Esophagus squamous epithelium (tissue), 5 donors: ENCODE measurements at places on chromosomes 5 and 9.
A peak's percentile ranks its signal among the peaks of the same experiment; 100 is the strongest.

DNA sequence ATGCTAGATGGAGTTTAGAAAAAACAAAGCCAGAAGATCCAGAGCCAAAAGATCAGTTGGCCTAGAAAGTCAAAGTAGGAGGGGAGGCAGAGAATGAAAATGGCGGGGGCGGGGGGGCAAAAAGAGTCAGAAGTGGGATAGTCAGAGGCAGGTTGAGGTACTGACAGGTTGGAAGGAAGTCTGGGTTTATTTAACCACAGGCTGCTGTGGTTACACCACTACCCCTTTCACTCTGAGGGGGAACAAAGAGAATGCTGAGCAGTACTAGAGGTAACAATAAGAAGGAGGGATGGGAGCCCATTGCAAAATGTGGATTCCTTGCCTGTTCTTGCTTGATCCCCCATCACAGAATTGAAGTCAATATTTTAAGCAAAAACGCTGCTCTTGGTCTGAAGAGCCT, 111.8 kb downstream of the CAVIN4 start:
- no peak for DNase-seq

GRCh38 chr9:98702835-98703380, 5.8 kb downstream of the GABBR2 start:
- no peak for DNase-seq

- DNase-seq: peak; percentile 32
Measured at GRCh38 chr5:134411546-134412266, at the start of gene CDKN2AIPNL. TSS of gene CDKN2AIPNL (minus strand) at chr5:134411881. CDS start at chr5:134411854, 27 bp downstream.

DNA sequence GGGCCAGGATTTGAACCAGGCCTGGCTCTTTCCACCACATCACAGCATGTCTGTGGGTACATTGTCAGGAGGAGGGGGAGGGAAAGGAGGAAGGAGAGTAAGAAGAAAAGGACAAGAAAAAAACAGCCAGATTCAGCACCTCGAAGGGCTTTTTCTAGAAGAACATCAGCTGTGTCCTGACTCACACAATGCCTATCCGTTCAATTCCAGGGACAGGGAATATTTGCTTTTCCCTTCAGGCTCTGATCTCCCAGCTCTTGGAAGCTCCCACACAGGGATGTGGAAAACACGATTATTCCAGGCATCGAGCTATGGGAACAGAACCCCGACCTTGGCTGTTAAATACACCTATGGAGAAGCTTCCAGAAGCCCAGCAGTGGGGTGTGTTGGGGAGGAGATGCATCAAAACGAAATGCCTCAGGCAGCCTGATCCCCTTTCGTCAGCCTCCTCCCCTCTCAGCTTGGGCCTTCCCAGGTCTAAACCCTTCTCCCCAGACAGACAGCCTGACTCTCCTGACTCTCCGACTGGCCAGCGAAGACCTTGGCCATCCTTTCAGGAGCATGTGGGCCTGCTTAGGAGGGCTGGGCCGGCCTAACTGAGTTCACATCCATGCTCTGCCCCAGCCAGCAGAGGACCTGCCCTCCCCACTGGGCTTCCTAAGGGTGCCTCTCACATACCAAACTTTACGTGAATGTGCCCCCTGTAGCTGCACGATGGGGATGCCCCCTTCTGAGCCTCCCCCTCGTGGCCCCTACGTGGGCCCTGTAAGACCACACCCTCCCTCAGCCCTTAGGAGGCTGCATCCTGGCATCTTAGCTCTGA, 54.4 kb downstream of the NEURL1B start:
- DNase-seq: no peak

DNA sequence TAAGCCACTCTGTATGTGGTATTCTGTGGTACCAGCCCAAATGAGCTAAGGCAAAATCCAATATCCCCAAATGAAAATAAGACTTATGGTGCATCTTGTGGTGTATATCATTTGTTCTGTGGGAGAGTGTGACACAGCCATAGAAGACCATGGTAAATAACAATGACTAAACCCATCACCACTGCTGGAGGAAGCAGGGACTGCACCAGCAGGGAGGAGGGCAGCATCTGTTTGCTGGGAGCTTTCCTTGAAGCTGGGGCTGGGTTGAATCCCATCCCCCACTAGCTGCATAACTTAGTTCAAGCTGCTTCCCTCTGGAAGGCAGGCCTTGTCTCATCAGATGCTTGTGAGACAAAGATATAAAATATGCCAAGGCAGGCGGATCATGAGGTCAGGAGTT, 14.2 kb downstream of the GADD45G start:
- DNase-seq: no peak

DNA sequence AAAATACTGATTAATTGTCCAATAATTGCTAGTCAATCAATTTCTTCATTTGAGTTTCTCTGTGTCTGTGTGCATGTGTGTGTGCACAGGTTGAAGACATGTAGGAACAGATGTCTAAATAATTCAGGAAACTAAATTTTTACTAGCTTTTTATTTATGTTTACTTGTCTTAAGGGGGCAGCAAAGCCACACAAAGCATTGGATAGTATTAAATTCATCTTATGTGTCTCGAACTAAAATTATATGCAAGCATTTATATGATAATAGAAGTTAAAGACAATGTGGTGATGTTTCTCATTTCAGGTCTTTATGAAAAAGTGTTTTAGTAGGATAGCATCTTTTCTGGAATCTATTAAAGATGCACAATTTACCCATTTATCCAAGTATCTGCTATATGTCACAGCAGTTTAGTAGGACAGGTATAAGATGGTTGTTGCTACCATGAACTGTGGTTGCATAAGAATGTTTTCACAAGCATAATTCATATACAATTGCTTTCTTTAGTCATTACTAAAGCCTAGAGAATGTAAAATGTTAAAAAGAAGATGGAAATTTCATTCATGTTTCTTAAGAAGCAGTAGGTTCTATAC, 784.6 kb upstream of the NUDT12 start:
- DNase-seq: no peak

DNA sequence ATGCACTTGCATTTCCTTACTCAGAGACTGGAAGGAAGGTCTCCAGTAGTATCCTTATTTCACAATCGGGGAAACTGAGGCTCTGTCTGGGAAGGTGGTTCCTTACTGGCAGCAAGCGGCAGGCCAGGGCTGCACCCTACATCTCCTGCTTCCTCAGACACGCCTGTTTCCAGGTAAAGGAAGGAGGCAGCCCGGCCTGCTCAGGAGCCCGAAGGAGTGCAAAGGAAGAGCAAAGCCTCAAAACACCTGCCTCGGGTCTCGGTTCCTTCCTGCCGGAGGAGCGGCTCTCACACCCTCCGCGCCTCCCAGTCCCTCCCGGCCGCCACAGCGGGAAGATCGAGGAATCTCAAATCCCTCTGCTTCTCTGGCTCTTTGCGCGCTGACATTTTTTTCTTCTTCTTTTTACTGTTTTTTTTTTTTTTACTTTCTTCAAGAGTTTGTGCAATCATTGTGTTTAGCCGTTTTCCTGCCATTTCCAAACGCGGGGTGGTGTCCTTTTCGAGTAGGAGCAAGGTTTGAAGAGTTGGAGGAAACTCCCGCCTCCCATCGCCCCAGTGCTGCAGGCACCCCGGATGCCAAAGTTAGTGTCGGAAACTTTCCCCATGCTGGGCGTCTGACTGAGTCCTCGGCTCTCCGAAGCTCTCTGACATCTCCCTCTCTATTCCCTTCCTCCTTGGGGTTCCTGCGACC, 1.0 kb downstream of the GGTA1 start:
- DNase-seq: no peak
